ENCODE measurements at places on chromosomes 3 and 15.

DNA sequence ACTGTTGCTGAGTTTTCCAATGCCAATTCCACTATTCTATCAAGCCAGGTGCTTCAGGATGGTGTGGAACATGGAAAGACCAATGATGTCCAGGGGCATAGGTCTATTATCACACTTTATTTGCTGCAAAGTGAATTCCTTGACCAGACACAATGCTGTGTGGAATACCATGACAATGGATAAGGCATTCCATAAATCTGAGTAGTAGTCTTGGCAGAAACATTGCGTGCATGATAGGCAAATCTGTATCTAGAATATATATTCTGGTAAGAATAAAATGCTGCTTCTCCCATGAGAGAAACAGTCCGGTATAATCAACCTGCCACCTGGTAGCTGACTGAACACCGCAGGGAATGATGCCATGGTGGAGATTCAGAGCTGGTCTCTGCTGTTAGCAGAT lies 70.0 kb upstream of the ALDH1A3 start:
- DNase-seq, result no peak

DNA sequence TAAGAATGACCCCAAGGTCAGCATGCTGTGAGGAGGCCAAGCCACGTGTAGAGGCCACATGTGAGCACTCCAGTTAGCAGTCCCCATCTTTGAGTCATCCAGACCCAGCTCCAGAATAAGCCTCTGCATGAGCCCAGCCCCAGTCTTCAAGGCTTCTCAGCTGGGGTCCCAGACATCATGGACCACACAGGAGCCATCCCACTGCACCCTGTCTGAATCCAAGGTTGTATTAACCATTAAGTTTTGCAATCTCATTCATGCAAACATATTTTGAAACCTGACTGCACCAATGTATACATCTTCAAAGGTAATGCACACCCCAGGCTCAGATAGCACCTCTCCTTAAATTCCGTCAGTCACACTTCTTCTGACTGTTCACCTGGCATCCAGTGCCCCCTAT lies 249.1 kb upstream of the CHRNA7 start:
- DNase-seq, result no peak

GRCh38 chr3:138219255-138219654 lies 32.2 kb downstream of the ARMC8 start:
- no peak for DNase-seq

GRCh38 chr3:38487323-38487722 lies 8.8 kb upstream of the EXOG start:
- no peak for DNase-seq

DNA sequence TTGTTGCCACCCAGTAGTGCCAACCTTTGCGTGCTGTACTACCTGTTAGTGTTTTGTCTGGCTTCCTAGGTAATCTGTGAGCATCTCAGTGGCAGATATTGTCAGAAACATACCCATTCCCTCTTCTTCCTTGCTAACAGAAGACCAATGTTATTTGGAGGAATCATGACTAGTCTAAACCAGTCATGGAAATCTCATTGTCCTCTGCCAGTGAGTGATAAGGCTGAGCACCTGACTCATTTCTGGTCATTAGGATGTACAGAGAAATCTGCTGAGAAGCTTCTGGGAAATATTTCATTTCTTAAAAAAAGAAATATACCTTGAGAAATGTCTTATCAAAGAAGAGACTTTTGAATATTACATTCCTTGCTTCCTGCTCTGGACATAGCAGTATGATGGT lies 70.1 kb upstream of the CDV3 start:
- no peak for DNase-seq

GRCh38 chr3:73363093-73363492 lies 261.6 kb downstream of the PDZRN3 start:
- DNase-seq, result no peak

- no peak for DNase-seq
These were observed 270.5 kb upstream of the PROK2 start for GRCh38 chr3:72055436-72055835.

GRCh38 chr15:79970624-79971434 lies at the start of gene BCL2A1:
BCL2A1 (minus strand) TSS chr15:79971196; CDS start chr15:79971119, 77 bp downstream.
- peak; percentile 69 for DNase-seq

GRCh38 chr15:66008940-66009562 lies 139.8 kb downstream of the RAB11A start:
- no peak for DNase-seq

GRCh38 chr3:16883723-16884083 lies 1.1 kb upstream of the PLCL2 start:
- DNase-seq, result no peak

DNA sequence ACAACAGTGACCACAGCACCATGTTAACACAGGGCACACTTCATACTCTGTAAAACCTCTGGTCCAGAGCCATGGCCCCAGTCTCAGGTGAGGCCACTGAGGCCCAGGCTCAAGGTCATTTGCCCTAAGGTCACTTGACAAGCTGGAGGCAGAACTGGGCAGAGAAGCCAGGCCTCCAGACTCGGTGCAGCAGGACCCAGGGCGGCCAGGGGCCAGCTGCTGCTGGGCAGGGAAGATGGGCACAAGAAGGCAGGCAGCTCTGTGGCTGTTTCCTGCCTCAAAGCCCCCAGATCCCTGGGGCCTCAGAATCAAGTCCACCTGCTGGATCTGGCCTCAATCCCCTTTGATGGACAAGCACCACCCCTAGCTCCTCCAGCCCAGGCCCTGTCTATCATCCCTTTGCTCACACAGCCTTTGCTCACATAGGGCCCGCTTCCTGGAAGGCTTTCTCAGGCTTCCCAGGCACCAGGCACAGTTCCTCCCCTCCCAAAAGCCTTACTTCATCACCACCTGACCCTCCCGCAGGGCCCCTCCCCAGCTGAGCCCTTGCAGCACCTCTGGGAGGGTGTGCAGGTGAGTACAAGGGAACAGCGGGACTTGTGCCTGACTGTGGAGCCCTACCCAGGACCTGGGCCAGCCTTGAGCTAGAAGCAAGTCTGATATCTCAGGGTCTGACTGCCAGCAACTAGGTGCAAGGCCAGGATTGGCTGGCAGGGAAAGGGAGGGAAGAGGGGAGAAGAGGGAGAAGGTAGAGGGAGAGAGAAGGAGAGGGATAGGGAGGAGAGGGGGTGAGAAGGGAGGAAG lies 38.0 kb upstream of the LINGO1 start:
- DNase-seq, result no peak

GRCh38 chr3:119104031-119104430 lies 41.9 kb upstream of the TEX55 start:
- DNase-seq, result no peak

- DNase-seq, result no peak
These were observed 74.1 kb downstream of the DIPK2A start for GRCh38 chr3:144045766-144046165.

GRCh38 chr3:120559242-120560061 lies 36.7 kb upstream of the NDUFB4 start:
- DNase-seq, result peak; percentile 2

DNA sequence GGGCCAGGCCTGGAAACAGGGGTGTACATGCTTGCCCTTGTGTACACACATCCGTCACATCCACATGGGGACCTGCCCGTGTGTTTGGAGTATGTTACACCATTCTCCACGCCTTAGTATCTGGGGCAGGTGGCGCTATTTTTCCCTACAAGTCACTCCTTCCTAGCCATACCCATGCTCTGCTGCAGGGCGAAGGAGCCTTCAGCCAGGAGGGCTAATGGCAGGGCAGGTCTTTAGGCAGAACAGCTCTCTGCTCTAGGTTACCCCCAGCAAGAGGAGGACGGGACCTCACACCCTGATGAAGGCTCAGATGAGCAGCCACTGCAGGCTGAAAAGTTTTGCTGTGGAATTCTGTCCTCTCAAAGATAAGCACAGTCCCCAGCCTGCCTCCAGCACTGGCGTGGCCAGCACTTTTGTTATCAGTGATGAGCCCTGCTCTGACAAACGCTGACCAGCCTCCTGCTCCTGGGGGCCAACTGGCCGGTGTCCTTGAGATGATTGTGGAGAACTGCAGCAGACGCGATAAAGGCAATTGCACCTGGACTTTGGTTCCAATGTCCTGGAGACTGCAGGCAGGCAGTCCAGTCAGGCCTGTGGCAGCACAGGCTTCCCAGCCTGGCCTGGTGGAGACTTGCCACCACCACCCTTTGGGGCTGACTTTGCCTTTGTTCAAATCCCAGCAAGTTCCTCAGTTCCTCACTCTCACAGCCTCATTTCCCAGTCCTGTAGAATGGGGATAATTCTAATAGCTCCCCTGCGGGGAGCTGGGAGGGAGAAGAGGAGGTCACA lies 19.8 kb upstream of the PIGZ start:
- no peak for DNase-seq

GRCh38 chr3:69082805-69083204 lies 1.9 kb upstream of the ARL6IP5 start:
- peak; percentile 82 for DNase-seq

GRCh38 chr3:78919021-78919755 lies 848.6 kb downstream of the ROBO1 start:
- no peak for DNase-seq

DNA sequence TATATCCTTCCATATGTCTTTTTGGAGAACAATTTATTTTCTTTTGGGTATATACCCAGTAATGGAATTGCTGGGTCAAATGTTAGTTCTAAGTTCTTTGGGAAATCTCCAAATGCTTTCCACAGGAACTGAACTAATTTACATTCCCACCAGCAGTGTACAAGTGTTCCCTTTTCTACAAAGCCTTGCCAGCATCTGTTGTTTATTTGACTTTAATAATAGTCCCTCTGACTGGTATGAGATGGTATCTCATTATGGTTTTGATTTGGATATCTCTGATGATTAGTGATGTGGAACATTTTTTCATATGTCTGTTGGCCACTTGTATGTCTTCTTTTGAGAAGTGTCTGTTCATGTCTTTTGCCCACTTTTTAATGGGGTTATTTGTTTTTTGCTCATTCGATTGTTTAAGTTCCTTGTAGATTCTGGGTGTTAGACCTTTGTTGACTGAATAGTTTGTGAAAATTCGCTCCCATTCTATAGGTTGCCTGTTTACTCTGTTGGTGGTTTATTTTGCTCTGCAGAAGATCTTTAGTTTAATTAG lies 48.4 kb downstream of the TMEM45A start:
- no peak for DNase-seq

- DNase-seq, result no peak
These were observed 33.3 kb upstream of the VPS8 start for GRCh38 chr3:184778426-184779332.

- DNase-seq, result no peak
These were observed 60.9 kb downstream of the ASB7 start for GRCh38 chr15:100663086-100663914.

DNA sequence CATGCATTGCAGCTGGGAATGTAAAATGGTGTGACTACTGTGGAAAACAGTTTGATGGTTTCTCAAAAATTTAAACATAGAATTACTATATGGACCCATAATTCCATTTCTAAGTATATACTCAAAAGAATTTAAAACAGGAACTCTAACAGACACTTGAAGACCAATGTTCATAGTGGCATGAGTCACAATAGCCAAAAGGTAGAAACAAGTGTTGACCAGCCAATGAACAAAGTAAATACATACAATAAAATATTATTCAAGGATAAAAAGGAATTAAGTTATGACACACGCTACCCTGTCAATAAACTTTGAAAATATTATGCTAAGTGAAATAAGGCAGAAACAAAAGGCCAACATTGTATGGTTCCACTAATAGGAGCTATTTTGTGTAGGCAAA lies 357.4 kb upstream of the IL12A start:
- no peak for DNase-seq

DNA sequence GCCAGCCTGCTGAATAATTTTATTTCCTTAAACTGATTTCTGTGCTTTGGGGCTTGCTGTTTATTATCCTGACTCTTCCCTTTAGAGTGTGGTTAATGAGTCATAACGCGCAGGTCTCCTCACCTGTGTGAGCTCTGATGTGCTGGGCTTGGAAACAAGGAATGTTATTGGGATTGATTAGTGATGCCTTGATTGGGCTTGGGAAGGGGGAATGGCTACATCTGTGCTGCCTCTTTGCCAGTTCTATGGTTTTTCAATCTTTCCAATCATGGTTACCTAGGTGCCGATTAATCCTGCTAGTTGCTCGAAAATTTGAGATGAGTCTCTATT lies 161.0 kb downstream of the THSD4 start:
- DNase-seq, result no peak

GRCh38 chr3:46903341-46904302 lies 26.1 kb downstream of the PTH1R start:
- DNase-seq, result no peak

GRCh38 chr3:157239082-157239704 lies 79.2 kb upstream of the CCNL1 start:
- peak; percentile 76 for DNase-seq

DNA sequence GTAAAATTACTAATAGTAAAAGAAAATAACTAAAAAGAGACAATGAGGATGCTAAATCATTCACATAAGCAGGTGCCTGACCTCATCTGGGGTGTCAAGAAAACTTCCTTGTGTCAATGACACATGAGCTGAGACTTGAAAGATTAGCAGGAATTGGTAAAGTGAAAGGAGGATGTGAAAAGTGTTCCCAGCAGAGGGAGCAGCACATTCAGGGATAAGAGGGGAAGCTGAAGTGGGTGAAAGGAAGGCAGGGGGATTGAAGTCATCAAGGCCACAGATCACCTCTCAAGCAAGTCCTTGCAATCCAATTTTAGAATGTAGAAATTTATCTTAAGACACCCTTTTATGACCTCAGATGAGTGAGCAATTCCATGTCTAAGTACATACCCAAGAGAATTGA lies 60.2 kb upstream of the ACP3 start:
- DNase-seq, result no peak

DNA sequence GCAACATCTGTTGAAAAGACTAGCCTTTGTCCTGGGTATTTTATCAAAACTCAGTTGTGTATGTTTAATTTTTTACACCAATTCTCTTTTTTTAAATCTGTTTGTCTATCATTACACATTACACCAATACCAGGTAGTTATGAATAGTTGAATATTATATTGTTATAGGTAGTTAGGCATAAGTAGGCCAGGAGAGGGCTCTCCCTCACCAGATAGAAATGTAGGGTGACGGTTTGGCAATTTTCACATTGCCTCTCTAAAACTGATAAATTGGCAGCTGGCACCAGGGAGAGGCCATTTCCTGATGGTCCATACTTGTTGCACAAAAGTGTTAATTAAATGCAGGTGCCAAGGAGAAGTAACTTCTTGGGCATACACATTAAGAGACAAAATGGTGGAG lies 483.1 kb upstream of the EPHA6 start:
- no peak for DNase-seq

DNA sequence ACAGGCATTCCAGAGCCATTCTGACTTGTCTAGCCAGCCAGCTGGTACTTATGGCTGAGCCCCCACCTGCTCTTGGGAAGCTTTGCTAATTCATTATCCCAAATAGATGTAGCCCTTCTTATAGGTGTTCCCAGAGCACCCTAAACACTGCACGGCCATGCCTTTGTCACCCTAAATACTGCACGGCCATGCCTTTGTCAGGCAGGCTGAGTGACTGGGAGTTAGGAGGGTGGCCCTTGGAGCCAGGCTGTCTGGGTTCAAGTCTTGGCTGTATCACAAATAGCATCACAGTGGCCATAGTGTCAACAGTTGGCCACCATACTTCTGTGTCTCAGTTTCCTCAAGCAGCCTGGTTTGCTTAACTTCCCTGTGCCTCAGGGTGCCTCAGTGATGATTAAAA lies 292.3 kb downstream of the ADAMTS17 start:
- DNase-seq, result no peak
